ENCODE measurements at places on chromosomes 13 and 19.
A peak's percentile ranks its signal among the peaks of the same experiment; 100 is the strongest.

GRCh38 chr19:49437231-49437630 is 4.1 kb downstream of the SLC17A7 start:
- no peak for ATAC-seq

GRCh38 chr13:60094385-60095088 is 69.2 kb downstream of the DIAPH3 start:
- no peak for ATAC-seq

GRCh38 chr19:38538386-38538785 is 79.4 kb downstream of the MAP4K1 start:
- no peak for ATAC-seq

GRCh38 chr13:112840472-112841302 is 128.3 kb upstream of the MCF2L start:
- ATAC-seq, result no peak

DNA sequence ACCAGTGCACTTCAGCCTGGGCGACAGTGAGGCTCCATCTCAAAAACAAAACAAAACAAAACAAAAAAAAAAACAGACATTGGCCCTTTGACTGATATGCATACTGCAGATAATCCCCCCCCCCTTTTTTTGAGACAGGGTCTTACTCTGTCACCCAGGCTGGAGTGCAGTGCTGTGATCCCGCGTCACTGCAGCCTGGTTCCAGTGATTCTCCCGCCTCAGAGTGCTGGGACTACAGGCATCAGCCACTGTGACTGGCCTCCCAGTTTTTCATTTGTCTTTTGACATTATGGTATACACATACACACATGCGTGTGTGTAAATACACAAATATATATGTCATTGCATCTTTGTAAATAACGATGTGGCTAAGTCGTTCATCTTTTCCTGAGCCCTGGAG is 61.8 kb downstream of the ATP11A start:
- no peak for ATAC-seq

DNA sequence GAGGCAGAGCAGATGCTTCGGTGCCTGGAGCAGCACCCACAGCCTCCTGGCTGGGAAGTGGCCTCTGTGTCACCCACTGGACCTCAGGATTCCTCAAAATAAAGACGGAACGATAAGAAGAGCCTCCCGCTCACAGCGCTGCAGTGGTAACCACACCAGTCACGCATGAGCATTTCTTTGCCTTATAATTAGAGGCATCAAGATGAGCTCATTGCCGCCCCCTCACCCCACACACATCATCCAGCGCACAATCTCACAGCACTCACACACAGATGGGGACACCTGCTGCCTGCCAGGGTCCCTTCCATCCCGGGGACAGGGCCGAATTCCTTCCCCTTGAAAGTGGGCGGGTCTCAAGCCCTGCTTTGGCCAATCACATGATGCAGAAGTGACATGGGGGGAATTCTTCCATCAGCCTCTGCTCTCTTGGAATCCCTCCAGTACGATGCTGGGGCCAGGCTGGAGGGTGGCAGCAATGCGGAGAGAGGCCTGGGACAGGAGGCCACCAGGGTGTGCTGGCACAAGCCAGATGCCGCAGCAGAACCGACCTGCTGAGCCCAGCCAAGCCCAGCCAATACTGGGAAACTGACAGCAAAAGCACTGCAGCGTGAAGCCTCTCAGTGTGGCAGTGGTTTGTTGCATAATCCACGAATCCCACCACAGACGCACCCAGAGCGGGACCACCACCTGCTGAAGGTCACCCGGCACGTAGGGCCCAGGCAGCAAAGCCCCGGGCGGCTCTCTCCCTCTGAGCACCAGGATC is 16.0 kb downstream of the PIP5K1C start:
- ATAC-seq, result peak; percentile 50

DNA sequence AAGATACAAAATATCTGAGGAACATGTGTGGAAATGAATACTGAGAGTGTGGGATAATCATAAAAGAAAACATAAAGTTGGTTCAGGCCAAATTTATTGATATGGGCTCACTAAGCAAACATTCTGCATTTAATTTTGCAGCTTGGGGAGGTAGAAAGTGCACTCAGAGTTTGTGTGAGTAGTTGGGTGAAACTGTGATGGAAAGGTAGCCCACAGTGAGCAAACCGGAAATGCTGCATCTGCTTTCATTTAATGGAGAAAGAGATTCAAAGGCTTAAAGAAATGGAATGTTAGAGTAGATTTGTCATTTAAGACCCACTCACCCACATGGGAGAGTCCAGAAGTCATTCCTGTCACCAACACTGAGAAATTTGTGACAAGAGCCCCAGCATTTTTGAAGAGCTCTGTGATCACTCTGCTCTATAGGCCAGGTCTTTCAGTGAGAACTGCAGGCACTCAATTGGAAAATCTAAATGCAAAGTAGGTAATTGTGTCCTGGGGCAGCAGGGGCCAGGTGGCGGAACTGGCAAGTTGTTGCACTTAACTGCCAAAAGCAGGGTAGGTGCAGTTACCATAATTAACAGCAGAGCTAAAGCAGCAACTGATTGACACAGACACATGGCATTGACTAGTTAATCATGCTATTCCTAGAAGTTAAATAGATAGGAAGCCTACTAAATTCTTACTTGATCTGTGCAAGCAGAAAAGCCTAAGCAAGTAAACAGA is 1228.3 kb upstream of the PCDH20 start:
- no peak for ATAC-seq

GRCh38 chr19:6213266-6213595 is 66.5 kb downstream of the MLLT1 start:
- ATAC-seq, result no peak

DNA sequence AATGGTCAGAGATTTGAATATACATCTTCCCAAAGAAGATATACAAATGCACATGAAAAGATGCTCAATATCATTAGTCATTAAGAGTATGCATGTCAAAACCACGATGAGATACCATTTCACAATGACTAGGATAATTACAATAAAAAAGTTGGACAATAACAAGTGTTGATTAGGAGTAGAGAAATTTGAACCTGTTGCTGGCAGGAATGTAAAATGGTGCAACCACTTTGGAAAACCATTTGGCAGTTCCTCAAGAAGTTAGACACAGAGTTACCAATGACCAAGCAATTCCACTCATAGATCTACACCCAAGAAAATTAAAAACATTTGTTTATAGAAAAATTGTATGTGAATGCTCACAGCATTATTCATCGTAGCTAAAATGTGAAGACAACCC is 33.2 kb upstream of the STARD13 start:
- ATAC-seq, result no peak

DNA sequence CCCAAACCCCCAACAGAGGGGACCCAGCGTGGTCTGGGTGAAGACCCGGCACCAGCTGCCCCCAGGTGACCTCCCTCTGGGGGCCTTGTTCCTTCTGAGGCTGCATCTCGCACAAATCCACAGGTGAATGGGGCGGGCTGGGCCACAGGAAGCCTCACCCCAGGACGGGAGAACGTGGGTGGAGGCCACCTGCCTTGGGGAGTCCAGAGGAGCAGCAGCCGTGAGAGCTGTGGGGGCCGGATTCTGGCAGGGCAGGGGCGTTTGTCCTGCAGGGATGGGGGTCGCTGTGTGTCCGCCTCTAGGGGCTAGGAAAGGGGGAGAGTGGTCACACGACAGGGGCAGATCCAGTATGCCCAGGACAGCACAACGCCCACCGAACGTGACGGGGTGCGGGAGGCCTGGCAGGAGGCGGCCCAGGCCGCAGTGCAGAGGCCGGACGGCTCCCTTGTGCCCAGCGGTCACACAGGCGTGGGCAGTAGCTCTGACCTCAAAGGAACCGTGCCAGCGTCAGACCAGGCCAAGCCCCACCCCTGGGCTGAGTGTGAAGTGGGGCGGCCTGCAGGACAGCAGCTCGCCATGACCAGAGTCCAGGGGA is 6.7 kb downstream of the POLR2E start:
- ATAC-seq, result no peak

- ATAC-seq, result no peak
These were observed 3.4 kb downstream of the FCAR start for GRCh38 chr19:54877471-54877870.

- no peak for ATAC-seq
These were observed 2.5 kb upstream of the NR2C2AP start for GRCh38 chr19:19205416-19206410.

DNA sequence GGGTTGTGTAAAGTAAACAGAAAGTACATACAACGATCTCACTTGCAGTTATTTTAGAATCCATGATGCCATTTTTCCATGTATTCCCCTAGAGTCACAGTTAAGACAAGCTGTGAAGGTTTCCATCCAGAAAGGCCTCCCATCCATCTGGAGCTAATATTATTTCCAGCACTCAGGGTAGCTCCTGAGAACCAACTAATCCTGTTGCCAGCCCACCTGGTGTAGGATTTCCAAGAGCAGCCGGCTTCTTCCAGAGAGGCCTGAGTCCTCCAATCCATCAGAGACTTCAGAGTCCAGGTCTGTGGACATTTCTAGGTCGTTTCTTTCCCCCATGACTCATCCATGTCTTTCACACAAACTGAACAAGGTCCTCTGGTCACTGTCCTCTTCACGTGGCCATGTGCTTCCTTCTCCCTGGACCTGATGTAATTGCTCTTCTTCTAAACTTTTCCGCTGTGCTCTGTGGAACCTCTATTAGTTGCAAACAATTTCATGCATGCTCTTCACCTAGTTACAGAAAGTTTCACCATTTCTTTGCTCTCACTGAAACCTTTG is 270.3 kb upstream of the TMTC4 start:
- no peak for ATAC-seq

GRCh38 chr13:29362849-29363604 is 232.5 kb downstream of the SLC7A1 start:
- ATAC-seq, result peak; percentile 100

DNA sequence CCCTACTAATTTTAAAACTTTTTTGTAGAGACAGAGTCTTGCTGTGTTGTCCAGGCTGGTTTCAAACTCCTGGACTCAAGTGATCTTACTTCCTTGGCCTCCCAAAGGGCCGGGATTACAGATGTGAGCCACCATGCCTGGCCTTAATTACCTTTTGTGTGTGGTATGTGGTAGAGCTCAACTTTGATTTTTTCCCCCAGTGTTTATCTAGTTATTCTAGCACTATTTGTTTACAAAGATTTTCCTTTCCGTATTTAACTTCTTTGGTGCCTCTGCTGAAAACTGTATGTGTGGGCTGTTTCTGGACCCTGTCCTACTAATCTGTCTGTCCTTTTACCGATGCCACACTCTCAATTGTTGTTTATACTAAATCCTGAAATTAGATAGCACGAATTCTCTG is 9.4 kb upstream of the ERCC5 start:
- ATAC-seq, result no peak

DNA sequence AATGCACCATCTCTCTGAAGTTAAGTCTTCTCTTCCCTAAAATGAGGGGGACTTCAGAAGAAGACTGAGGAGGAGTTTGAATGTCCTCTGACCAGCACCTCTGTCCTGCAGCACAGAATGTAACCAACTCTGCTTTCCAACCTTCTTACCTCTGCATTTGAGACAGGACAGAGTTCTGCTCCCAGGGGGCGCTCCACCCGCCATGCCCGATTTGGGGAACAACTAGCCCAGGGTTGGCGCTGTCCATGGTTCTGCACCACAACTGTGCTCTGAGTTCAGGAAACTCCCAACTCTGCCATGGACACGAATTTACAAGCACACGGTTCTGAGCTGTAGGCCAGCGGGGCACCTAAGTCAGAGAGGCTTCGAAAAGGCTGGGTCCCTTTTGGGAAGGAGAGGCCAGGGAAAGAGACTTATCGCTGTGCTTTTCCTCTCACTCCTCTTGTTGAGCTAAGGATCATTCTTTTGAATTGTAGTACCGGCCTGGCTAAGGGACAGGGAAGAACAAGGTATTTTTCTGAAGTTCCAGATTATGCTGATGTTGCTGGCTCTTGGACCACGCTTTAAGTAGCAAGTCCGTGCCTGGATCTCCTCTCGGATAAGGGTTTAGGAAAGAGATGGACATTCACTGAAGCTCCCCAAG is 22.2 kb downstream of the SIGLEC5 start:
- ATAC-seq, result no peak

DNA sequence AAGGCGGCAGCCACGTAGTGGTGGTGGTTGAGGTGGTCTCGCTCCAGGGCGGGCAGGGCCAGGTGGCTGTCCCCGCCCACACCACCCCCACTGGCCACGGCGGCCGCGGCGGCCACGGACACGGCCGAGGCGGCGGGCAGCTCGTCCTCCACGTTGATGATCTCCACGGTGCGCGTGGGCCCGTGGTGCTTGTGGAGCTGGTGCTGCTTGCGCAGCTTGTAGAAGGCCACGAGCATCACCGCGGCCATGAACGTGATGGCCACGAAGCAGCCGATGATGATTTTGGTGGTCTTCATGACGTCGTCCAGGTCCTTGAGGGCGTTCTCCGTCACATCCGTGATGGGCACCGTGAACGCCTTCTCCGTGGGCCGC is 4.0 kb upstream of the ASPDH start:
- ATAC-seq, result no peak

DNA sequence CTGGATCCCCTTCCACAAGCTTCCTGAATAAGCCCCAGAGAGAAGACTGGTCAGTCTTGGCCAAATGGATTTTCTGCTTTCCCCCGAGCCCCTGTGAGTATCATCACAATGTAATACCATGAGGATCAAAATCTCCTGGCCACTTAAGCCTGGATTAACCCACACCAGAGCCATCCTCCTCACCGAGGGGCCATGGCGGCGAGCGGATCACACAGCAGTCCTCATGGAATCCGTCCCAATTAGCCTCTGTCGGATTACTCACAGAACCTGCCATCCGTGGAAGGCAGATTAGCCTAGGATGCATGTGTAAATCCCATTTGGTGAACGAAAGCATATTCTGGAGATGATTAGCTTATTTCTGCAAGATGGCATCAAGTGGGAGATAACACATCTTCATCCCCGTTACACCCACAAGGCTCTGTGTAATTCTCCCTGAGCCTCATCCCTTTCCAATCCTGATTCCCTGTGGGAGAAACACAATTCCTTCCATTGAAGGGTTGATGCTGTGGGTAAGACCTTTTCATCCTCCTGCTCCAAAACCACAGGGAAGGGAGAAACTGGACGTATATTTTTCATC is 42.5 kb downstream of the GNG7 start:
- no peak for ATAC-seq

DNA sequence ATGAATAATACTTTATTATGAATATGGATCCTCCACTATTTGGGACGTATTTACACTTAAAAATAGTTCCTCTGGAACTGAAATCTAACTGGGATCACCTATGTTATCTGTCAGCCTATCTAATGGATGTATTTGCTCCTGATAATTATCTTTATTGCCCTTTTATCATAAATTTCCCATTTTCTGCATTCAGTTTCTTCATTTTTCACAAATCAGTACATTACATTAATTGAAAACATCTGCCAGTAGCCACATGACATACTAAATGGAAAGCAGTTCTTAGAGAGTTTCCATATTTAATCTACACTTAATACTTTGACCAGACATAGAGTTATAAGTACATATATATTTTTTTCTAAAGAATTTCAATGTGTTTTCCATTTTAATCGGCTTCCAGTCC is 888.8 kb downstream of the SLITRK6 start:
- ATAC-seq, result no peak

GRCh38 chr19:2213799-2214198 is 22.3 kb downstream of the PLEKHJ1 start:
- ATAC-seq, result no peak

GRCh38 chr13:81458170-81458569 is 1117.2 kb upstream of the SPRY2 start:
- ATAC-seq, result no peak

- ATAC-seq, result no peak
These were observed 478 bp downstream of the CLC start for GRCh38 chr19:39737351-39737750.

All from motor neuron (in vitro differentiated cells).